Suppressor macrophage (primary cell): ENCODE measurements at places on chromosomes 1 and 21.

GRCh38 chr1:221719278-221719597 lies 22.7 kb downstream of the DUSP10 start:
- DNase-seq, result no peak

- peak; percentile 84 for DNase-seq
Observed at GRCh38 chr21:42818328-42818749, 61.0 kb downstream of the WDR4 start.

GRCh38 chr1:241968611-241969010 lies 11.0 kb downstream of the BECN2 start:
- no peak for DNase-seq

- peak; percentile 80 for DNase-seq
Observed at GRCh38 chr1:54408147-54409066, 2.2 kb upstream of the SSBP3 start.

DNA sequence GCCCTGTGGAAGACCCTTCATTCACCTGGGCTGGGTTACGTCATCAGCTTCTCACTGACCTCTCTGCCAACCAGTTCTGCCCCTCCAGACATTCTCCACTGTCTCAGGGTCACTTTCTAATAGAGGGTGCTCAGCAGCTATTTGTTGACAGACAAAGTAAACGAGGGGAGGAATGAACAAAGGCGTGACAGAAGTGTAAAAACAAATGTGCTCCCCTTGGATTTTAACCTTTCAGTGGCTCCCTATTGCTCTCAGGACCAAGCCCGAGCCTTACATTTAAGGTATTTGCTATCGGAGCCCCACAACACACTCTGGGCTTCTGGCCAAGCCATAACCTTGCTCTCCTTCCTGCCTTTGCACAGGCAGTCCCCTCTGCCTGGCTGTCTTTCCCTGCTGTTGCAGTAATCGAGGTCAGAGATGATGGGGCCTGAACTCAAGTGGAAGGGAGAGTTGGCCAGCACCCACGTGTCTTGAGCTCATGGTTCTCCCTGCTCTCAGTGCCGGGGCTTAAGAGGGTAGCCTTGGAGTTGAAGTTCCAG lies 9.3 kb upstream of the MARCKSL1 start:
- peak; percentile 31 for DNase-seq

- DNase-seq, result no peak
Observed at GRCh38 chr1:30518186-30518585, 205.2 kb downstream of the MATN1 start.

- DNase-seq, result no peak
Observed at GRCh38 chr1:232346844-232347243, 283.1 kb downstream of the SIPA1L2 start.

DNA sequence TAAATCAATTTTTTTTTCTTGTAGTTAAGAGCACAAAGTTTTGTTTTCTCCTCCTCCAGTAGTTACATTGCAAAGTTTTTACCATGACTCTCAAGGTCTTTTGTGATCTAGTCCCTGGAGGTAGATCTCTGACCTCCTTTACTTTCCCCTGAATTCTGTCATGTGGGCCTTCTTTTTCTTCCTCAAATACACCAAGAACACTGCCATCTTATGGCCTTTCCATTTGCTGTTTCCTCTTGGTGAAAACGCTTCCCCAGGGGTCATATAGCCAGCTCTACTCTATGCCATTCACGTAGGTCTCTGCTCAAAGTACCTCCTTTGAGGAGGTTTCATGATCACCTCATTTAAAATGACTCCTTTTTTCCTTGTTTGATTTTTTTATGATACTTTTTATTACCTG lies 2.7 kb downstream of the DDX20 start:
- DNase-seq, result peak; percentile 58

- no peak for DNase-seq
Observed at GRCh38 chr1:154847891-154848290, 22.2 kb downstream of the KCNN3 start.

- DNase-seq, result no peak
Observed at GRCh38 chr1:208475951-208476845, 232.0 kb upstream of the PLXNA2 start.

DNA sequence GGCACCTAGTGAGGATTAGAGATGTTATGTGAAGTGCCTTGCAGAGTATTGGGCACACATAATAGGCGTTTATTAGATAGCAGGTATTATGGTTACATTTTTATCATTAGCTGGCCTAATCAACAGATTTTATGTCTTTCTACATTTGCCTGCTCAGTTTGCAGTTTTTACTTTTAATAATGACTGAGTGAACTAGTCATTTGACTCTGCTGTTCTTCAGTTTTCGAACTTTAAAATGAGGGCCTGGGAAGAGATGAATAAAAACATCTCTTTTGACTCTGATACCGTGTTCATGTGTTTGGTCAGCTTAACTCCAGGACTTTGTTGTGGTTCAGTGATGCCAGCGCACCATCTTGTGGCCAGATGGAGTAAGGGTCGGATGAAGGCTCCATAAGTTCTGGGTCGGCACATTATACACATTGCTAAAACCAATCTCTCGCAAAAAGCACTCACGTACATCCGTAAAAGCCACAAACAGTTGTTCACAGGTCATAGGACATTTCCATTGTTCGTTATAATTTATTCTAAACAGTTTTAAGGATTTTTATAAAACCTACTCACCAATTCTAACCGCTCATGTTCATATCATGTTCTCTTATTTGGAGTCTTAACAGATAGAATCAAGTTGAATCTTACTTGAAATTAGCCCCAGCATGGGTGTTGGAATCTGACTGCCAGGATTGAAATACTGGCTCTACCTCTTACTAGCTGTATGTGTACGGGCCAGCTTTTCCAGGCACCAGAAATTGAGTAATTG lies 78.4 kb upstream of the GPR88 start:
- DNase-seq, result peak; percentile 70

- no peak for DNase-seq
Observed at GRCh38 chr1:111746614-111746999, 7.4 kb upstream of the INKA2 start.

GRCh38 chr1:16903054-16903453 lies 7.3 kb downstream of the RNU1-2 start:
- peak; percentile 30 for DNase-seq

- peak; percentile 79 for DNase-seq
Observed at GRCh38 chr1:234690872-234691271, 80.9 kb upstream of the IRF2BP2 start.

DNA sequence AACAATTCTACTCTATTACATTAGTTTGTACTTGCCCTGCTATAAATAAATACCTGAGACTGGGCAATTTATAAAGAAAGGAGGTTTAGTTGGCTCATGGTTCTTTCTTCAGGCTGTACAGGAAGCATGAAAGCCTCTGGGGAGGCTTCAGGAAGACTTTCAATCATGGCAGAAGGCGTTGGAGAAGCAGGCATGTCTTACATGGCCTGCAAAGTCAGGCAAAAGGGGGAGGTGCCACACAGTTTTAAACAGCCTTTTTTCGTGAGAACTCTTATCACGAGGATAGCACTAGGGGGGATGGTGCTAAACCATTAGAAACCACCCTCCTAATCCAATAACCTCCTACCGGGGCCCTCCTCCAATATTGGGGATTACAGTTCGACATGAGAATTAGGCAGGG lies 102.9 kb downstream of the DYRK1A start:
- no peak for DNase-seq

DNA sequence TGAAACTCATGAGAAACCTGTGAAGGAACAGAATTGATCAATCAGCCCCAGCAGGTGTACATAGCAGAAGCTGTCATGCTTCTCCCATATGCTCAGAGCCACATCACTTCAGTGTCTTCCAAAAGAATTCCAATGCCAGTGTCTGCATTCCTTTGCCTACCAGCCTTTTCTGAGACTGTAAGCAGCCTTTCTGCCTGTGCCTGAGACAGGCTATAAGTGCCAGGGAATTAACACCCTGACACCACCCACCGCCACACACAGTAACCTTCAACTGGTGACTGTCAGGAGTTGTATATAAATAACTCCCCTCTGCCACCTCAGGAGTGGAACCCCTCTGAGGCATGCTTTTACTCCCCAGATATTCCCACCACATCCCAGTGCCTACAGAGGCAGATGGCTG lies 38.1 kb upstream of the SLAMF9 start:
- no peak for DNase-seq

- DNase-seq, result no peak
Observed at GRCh38 chr21:29928537-29928936, 11.3 kb downstream of the GRIK1 start.

DNA sequence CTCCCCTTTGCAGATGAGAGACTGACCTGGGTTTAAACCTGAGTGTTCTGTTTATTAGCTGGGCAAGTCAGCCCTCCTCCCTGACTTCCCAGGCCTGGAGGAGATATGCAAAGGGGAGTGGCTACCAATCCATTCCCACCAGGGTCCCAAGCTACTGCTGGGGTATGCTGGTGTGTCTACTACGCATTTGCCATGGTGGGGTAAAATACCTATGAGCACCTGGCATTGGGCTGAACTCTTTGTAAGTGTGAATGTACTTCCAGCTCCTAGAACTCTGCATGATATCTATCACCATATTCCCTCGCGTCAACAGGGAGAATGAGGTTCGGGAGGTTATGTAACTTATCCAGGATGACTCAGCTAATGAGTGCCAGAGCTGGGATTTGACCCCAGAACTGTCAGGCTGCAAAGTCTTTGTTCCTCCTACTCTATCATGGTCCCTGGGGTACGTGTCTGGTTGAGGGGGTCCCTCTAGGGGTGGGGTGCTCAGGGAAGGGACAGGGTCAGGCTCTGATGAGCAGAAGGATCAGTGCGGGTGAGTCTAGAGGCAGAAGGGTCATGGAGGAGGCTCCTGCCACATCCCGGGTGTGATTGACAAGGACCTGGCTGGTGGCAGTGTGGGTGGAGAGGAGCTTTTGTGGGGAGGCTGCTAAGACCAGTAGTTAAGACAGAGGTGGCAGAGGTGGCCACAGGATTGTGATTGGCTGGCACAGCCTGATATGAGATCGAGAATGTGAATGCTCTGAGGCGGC lies 16.7 kb downstream of the AMPD2 start:
- peak; percentile 70 for DNase-seq

DNA sequence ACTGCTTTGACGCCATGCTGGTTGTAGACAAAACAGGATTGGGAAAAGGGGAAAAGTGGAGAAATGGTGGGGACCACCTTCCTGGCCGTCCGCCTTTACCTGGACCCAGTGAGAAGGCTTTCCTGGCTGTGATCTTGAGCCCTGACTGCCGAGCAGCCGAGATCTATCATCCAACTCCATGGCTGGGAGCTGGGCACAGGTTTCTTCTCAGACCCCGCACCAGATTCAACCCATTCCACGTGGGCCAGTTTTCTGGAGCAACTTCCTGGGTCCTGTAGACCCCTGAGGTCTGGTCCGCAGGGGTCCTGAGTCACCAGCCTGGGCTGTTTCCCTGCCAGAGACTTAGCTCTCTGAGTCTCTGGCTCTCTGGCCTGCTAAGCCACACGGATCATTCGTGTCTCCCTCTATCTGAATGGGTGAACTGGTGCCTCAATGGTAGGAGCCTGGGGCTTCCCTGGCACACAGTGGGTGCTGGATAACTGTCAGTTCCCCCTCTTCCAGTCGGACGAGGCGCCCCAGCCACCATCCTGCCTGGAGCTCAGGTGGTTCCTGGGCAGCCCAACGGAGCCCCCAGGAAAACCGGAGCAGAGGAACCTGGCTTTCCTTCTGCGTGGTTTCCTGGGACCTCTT lies 4.5 kb upstream of the NPHP4 start:
- no peak for DNase-seq

DNA sequence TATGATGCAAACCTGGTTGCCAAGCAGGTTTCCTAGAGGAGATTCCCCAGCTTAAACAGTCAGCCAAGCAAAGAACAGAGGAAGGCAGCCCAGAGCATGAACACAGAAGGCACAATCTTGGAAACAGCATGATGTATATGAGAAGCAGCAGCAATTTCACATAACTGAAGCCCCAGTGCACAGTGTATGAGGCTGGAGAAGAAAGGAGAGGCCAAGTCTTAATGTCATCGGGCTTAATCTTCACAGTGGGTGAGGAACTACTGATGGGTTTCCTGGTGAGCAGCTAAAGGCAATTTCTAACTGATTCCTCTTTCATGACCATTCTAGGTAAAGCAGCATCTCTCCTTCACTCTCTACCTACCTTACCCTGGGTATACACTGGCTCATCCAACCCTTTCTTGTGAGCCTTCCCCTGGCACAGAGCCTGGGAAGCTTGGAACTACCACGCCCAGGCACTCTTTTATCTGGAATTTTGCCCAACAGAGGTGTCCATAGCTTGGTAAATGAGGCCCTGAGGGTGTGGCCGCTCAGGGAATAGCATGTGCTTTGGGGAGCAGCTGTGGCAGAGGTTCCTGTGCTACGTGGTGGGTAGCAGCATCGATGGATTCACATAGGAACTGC lies 22.0 kb downstream of the FYB2 start:
- no peak for DNase-seq

DNA sequence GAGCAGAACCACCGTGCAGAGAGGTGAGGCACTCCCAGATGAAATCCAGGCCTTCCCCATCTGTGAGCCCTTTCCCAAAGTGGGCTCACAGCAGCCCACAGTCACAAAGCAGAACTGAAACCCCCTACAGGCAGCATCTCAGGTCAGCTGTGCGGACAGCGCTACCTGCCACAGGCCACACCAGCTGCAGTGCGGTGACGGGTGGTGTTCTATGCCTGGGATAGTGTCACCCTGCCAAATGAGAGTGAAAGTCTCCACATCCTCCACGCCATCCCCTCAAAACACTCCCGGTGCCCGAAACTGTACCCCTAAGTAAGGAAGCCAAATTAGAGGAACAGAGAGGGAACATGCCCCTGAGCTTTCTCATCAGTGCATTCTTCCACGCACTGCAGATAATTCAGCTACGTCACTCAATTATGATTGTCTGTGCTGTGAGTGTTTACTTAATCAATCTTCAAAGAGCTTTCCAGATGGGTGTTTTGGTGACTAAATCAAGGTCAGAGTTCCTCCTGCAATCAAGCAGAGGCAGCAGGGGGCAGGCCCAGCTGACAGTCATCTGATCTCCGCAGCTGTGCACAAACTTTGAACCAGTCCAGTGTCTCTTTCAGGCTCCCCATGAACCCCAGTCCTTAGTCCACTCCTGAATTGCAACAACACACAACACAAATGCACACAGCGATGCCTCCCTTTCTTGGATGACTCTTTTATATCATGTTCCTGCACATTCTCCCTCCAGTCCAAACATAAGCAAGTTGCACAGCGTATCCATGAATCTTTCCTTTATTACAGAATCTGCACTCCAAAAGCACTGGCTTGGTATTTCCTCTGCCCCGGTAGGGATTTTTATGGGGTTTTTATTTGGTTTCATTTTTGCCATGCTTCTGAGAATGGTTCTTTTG lies 150.0 kb downstream of the TOMM20 start:
- DNase-seq, result peak; percentile 97

DNA sequence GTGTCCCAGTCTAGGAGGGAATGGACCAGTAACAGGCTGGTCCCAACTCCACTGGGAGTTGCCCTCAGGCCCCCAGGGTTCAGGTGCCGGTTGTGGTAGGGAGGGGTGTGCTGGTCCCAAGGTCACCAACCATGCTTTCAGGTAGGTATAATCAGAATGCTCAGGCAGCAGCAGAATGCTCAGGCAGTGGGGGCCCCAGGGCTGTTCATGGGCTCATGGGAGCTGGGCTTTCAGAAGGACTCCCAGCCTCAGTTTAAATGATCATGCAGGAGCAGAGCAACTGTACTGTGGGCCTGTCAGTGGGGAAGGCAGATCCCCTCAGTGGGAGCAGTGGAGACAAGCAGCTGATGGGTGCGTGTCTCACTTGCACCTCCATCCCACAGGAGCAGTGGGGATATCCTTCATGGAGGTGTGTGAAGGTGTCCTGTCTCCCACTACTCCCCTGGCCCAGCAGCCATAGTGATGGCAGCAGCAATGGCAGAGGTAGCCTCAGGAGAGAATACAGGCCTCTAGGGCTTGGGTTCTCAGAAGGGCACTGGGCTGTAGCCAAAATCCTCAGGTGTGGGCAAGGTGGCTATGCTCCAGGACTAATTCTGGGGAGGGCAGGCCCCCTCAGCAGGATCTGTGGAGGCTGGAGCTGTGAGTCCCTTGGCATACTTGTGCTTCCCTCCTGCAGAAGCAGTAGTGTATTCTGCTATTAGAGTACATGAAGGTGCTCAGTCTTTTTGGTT lies 917.3 kb upstream of the B3GALT2 start:
- DNase-seq, result no peak
